RKO (cell line): ENCODE measurements at places on chromosomes 3 and 15.

GRCh38 chr15:96123630-96124187, 206.8 kb upstream of the NR2F2 start:
- no peak for DNase-seq

DNA sequence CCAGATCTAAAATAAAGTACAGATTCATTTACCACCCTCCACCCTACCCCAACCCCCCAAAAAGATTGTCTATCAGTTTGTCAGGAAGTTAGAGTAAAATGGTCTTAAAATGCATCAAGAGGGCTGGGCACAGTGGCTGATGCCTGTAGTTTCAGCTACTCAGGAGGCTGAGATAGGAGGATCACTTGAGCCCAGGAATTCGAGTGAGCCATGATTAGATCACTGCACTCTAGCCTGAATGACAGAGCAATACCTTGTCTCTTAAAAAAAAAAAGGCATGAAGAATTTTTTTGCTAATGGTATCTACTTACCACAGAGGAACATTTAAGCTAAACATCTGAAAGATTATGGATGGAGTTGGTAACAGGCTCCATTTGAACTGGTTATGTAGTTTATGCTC, 71.0 kb downstream of the RBM6 start:
- DNase-seq = peak; percentile 57

DNA sequence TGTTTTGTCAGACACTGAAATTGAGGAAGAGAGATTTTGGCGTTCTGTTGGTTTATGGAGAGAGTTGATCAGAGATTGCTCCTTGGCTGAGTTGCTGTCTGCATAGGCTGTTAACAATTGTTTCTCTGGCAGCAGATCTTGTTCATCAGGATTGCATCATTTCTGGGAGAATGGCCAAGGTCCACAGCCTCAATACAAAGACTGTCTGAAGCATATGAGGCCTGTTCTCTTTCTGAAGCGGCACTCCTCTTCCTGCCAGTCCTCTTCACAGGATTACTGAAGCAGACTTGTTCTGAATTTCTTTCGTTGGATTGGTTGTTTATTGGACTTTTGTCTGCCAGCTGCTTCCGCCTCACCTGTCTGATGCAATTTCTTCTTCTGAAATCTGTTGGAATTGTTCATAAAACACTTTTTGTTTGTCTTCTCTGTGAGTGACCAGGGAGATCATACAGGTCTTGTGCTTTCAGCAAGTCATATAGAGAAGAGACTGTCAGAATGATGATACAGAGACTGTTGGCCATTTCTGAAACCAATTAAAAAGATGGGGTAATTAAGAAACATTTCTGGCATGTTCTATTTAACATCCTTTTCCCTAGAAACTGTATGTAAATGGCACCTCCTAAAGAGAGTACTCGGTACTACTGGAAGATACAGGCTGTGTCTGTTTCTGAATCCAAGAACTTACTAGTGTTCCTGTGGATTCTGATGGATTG, 25.5 kb downstream of the SETD5 start:
- DNase-seq = peak; percentile 84

DNA sequence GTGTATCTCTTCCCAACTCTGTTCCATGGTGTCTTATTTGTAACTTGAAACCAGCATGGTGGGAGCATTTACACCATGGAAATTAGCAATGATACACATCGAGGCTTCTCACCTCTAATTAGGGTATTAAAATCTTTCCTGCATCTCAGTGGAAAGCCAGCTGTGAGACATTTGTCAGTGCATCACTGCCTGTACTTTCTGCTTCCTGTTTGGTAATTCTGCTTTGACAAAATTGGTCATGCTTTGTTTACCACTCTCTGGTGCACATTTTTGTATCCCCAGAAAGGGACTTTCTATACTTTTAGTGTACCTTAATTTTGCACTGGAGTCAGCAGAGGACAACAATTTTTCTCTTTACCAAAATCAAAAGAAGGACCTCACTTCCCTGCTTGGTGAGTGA, 402.1 kb downstream of the PDCD6IP start:
- no peak for DNase-seq

DNA sequence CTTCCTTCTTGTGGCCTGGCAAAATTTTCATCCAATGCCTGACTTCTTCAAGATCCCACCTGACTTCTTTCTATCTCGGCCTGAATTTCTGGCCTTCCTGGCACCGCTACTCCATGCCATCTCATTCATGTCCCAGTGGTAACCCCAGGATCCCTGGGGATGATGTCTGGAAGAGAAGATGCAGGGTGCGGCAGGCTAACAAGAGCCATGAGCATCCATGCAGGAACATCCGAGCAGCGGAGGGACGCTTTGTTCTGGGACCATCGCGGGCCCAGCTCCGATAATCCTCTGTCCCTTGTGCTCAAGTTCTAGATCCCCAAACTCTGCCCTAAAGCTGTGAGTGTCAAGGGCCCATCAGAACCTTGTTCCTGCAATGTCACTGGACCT, 10.9 kb downstream of the MYL3 start:
- no peak for DNase-seq

- peak; percentile 61 for DNase-seq
These were observed 322.7 kb upstream of the ZNF717 start for GRCh38 chr3:76107935-76108570.

- no peak for DNase-seq
These were observed 56.1 kb downstream of the CACNA2D2 start for GRCh38 chr3:50447290-50447840.

GRCh38 chr3:139291276-139292051, 52.4 kb upstream of the MRPS22 start:
- no peak for DNase-seq

DNA sequence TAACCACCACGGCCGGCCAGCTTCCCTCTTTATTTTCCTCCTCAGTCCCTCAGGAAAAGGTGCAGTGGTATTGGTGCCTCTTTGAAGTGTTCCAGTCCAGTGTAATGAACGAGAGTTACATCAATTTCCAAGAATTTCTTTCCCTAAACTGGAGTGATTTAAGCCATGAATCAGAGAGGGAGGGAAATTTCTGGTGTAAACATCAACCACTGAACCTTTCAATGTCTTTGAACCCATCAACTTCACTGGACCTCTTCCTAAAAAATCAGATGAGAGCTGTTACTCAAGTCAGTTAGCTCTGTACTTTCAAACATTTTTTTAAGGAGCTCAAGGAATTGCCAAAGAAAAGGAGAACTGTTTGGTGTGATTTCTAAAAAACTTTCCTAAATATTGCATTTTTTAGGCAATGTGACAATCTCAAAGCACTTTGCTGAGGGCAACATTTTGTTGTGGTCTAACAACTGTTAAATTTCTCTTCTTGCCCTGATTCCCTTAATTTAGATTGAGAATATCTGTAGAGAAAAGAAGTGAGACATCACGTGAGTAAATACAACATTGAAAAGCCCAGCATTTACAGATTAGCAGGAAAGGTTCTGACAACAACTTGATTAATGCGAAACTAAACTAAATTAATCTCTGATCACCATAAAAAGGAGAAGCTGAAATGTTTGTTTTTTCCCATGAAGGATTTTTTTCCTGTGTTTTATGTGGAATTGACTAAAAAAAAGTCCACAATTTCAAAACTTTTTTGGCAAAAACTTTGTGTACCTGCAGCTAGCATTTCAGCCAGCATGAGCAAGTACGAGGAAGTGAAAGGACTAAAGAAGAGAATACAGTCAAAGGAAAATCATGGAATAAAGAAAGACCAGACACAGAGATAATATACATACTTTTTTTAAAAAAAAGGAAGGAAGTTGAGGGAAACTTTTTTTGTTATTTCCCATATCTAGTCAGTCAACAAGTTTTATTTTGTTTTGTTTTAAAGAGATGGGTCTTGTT, 9.1 kb upstream of the DAZL start:
- no peak for DNase-seq

DNA sequence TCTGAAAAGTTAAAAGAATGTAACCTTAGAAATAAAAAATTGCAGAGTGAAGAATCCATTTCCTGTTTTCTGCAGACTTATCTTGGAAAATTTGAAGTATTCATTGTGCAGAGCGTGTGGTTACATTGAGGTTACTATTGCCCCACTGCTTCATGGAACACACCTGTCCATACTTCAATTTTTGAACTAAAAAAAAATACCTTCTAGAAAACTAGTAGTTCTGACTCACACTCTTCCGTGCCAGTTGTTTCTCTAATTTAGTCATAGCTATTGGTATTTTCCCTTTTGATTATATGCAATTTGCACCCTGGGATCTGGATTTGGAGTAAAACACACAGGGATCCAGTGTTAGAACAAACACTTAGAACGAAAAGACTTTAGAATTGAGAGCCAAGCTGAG, 111.8 kb upstream of the LYSMD4 start:
- no peak for DNase-seq

DNA sequence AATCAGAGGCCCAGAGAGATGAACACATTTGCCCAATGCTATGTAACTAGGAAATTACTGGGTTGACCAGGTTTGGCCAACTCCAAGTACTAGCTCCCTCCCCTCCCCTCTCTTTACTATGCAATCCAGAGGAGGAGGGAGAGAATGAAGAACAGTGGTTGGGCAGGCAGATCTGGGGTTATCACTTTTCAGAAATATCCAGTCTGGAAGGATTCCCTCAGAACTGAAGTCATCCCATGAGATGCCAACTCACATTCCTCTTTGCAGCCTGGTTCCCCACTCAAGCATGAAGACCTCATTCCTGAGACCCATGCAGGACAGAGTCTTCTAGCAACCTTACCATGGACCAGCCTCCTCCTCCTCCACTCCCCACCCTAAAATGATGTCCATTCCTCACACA, 201.1 kb downstream of the TLE3 start:
- DNase-seq = no peak

- no peak for DNase-seq
These were observed 141.9 kb downstream of the TP63 start for GRCh38 chr3:189773056-189773455.

DNA sequence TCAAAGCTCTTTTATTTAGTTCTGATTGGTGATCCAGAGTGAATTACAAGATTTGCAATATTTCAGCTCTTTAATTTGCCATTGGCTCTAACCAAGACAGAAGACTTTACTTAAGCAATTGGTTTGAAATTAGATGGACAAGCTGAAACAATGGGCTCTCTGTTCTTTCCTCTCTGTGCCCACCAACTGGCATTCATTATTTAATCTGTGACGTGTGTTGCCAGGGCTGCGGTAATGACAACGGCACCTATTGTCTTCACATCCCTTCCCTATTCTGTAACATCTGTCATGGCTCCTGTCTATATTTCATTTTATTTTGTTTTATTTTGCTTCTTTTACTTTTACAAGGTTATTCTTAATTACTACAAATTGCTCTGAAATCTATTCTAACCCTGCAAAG, 33.9 kb downstream of the PLD1 start:
- DNase-seq = no peak

GRCh38 chr15:68177742-68178141, 27.4 kb downstream of the CALML4 start:
- no peak for DNase-seq
